ENCODE measurements at places on chromosomes 13 and 19.
A peak's percentile ranks its signal among the peaks of the same experiment; 100 is the strongest.

- peak; percentile 53 for DNase-seq
Observed at GRCh38 chr19:14479975-14480699, 5.0 kb upstream of the PTGER1 start.

DNA sequence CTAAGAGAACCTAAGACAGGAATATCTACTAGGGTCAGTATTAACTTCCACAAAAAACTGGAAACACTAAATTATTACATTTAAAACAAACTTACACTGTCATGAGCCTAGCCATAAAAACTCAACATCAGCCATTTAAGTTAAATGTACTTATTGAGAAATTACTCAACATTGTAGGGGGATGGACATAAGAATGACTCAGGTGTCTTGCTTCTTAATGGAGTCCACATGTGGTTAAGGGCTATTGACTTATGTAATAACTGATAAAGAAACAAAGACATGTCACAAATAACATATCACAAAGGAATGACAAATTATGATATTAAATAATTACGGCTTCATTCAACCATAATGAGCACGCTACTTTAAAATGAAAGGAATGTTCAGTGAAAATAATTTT, 36.2 kb downstream of the CLDN10 start:
- DNase-seq = no peak

GRCh38 chr19:51141181-51141580, 920 bp upstream of the SIGLEC7 start:
- DNase-seq = no peak

DNA sequence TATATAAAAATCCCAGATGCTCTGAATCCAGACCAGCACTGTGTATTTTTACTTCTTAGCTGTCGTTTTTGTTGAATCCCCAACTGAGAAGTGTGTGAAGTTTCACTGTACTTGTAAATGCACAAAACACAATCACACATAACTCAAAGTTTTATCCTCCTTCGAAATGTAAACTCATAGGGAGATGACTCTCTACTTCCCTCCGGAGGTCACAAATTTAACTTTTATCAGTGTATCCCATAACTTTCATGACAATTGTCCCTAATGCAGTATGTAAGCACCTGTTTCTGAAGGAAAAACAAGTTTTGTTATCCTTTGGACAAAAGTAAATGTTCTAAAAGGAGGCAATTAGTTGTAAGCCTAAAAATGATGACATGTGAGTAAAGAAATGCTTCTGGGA, 665.0 kb upstream of the SLITRK6 start:
- DNase-seq = no peak

DNA sequence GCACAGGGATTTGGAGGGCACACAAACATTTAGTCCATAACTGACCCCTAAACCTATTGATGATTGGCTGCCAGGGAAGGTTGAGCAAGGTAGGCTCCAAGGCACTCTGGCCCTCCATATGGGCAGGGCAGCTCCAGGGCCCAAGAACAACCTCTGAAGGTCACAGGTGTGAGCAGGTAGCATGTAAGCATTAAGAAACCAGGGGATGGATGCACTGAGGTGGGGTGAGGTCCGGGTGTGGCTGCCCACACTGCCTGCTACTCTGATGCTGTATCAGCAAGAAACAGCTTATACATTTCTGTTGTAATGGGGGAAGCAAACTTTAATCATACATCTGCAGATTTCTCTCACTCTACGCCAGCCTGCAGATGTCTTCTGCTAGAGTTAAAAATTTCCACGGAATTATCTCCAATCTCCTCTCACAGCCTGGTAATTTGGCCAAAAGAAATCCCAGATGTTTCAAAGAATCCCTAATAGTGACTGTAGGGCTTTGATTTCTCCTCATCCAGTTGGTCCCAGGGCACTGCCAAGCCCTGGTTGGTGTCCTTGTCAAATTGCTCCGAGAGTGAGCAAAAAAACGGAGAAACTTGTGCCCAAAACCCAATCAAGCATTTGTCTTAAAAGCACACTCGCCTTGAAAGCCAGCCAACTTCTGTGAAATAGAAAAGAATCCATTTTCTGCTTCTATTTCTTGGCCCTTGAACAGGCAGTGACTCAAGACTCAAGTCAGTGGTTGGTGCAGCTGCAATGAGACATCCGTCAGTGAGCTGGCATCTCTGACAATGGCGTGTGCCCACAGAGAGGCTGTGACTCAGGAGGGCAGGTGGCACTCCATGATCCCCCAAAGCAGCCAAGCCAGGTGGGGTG, 72.5 kb upstream of the MRI1 start:
- no peak for DNase-seq

GRCh38 chr13:49645451-49645850, 17.1 kb downstream of the ARL11 start:
- no peak for DNase-seq

GRCh38 chr13:75481176-75482069, 546 bp downstream of the TBC1D4 start:
- no peak for DNase-seq

GRCh38 chr19:48487948-48488347, 18.8 kb downstream of the CYTH2 start:
- DNase-seq = no peak

DNA sequence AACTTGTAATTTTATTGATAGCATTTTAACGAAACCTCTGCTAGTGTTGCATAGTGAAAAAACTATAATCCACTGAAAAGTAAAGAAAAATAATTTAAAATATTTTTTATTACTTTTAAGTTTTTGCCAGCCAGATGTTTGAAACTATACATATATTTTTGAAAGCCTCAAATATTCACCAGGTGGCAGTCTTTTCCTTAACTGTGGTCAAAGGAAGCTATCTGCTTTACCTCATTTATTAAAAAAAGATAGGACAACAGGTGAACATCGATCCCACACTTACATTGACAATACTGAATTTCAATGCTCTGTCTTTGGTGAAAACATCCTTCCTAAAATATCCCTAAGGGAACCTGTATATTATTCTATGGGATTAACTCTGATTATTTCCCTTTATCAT, 100.5 kb downstream of the TRPC4 start:
- no peak for DNase-seq

DNA sequence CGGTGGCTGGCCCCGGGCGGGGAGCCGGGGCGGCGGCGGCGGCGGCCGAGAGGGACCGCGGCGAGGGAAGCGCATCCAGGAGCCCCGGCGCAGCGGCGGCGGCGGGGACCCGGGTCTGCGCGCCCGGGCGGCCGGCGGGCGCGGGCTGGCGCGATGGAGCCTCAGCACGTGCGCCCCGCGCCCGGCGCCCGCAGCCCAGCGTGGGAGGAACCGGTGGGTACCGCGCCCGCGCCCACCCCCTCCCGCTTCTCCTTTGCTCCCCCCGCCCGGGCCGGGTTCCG, 7.8 kb upstream of the DGKH start:
- DNase-seq = no peak

DNA sequence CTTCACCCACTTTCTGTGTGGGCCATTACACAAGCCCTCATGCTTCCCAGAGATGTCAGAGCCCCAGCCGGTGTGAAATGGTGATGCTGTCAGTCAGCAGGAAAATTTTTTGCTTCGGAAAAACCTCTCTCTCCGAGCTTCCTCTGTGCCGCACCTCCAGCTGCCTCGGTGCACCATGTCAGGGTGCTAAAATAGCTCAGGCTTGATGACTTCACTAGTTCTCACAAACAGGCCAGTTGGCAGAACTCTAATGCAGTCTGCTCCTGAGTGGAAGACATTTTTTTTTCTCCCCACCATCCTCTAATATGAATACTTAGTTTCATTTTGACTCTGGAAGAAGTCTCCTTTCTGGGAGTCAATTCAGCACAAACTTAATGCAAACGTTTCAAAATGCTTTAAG, 71.3 kb downstream of the KLF12 start:
- DNase-seq = no peak

DNA sequence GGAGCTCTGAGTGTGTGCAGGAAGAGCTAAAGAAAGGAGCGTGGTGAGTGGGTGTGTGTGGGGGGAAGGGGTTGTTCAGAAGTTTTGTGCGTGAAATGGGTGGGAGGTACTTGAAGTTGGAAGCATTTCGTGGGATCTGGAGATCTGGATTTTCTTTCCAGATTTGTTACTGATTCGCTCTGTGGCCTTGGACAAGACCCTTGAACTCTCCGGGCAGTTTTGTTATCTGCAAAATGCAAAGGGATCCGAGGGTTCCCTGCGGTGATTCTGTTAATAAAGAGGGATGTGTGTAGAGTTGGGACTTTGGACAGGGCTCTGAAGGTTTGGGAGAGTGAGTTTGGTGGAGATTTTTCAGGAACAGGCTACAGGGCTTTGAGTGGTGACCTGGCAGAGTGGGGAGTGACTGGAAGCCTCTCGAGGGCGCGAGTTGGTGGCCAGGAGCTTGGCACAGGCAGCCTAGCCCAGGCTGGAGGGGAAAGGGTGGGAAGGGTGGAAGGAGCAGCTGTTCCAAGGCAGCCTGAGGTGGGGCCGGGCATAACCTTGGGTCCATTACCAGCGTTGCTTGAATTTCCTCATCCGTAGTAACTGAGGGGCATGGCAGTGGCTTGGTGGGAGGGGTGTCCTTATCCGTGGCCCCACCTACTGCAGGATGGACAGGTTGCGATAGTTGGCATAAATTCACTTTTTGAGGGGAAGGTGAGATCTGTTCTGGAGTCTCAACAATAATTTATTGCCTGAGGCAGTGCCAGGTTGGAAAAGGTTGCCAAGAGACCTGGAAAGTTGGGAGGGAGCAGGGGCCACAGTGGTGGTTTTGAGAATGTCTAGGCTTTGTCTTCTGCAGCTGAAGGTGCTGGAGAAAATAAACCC, 2.1 kb downstream of the ACTN4 start:
- no peak for DNase-seq

- no peak for DNase-seq
Observed at GRCh38 chr19:18415178-18415867, 3.9 kb upstream of the SSBP4 start.

GRCh38 chr13:22214184-22214583, 543.3 kb downstream of the FGF9 start:
- no peak for DNase-seq

- DNase-seq = no peak
Observed at GRCh38 chr13:112699322-112699918, 9.6 kb downstream of the ATP11A start.

DNA sequence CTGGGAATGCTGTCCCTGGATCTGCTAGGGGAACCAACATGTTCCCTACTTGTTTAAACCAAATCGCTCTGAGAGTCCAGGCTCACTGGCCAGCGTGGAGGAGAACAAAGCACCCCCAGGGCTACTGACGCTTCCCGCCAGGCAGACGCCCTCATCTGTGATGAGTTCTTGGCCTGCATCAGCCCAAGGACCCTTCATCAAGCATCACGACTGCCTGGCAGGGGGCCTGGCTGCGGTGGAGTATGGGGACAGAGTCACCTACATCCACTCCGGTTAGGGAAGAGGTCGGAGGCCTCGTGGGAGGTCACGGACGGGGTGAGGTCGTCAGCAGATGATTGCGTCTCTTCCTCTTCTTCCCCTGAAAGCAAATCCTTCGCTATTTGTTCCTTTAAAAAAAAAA, 17.7 kb downstream of the MIER2 start:
- no peak for DNase-seq

DNA sequence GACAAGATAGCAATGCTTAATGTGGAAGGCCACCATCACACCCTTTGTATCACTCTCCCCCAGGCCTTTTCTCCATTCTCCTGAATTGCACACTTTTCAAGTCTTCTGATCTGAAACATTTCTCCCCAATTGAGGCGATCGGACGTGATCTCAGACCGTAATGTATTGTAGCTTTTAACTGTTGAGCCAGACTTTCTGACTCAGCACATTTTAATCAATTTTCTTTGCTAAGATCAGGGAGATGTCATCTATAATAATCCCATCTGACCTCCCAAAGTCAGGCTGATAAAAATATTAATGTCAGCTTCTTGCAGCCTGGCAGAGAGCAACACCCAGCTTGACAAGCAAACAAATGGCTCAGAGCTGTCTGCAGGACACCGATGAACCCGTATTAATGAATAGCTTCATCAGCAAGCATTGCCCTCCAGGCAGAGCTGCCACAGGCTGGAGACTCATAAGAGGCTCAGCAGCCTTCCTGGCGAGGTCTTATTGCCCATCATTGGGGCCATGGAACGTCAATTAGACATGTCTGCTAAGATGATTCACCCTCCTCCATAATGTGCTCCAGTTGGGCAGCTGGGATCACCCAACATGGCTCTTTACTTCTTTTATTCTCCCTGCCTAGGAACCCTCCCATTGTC, 60.2 kb upstream of the UQCRFS1 start:
- DNase-seq = no peak
